T-helper 1 cell treated with Interleukin-12 subunit alpha and Interleukin-12 subunit beta and Interleukin-4 antibody, amounts not matched to agents 30 ng/mL and 1 ng/mL, for 36 hours (primary cell): ENCODE measurements at places on chromosomes 1 and 21. TPM values are rescaled to one million over a fixed set of nuclear protein-coding genes. Genes with fewer than 3 reads are reported as not detected.

Gene PLEKHG5
- 1.8 and 2.0 TPM in 2 replicates for total RNA-seq

Gene SPRR5
- total RNA-seq = not detected in 2 replicates

Gene TEX38
- 0.34 TPM in 1 of 2 replicates, not detected in the other for total RNA-seq

Gene LMOD1
- not detected in 2 replicates for total RNA-seq

Gene NMNAT2
- 0.05 and 0.46 TPM in 2 replicates for total RNA-seq

Gene TMEM52
- total RNA-seq = not detected in 2 replicates
